NCI-H1092 treated with DMSO at 0.1 percent for 48 hours (cell line): ENCODE measurements at places on chromosomes 7 and 10.
A peak's percentile ranks its signal among the peaks of the same experiment; 100 is the strongest.

DNA sequence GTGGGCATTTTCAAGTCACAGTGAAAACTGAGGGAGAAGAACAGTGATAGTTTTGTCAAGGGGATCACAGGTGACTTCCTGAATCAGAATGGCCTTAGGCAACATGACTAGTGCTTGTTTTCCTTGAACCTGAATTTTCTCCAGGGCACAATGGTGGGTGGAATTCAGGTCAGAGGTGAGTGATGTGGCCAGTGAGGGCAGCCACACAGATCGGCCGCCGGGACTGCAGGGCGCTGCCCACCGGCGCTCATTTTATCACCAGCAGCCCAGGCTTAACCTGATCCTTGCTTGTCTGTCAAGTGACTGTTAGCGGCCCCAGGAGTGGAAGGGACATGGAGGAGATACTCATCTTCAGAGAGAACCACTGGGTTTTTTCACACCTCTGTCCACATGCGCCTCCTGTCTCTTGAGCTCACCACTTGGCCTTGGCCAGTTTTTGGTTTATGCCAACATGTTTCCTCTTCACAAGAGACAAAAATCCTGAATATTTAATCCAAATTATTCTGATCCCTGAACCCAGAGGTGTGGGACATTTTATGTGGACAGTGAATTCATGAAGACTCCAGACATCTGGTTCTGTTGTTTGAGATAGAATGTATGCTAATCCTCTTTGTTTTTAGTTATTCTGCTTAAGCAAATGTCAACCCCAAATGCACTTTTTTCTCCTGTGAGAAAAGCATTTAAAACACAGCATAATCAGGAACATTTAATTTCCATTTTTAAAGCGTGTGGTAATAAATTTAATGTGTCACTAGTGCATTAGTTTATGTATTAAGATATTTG is 108.7 kb downstream of the DOCK1 start:
- no peak for DNase-seq

GRCh38 chr7:23696916-23697441 is 13.0 kb upstream of the STK31 start:
- no peak for DNase-seq

- no peak for DNase-seq
Observed at GRCh38 chr10:3781468-3782145, 3.4 kb downstream of the KLF6 start.

DNA sequence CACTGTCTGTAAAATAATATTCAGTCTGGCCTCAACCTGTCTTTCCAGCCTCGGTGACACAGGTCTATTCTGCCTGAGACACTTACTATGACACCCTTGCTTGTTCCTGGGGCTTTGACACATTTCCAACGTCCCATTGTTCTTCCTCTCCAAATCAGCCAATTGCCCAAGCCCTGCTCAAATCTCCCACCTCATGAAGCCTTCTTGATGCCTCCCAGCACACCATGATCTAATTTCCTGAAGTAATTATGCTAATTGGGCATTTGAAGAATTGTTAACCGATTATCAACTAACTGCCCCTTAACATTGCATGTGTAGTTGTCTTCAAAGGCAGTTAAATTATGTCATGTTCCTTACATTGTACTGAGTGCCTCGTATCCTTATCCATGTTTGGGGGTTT is 33.1 kb downstream of the CAV1 start:
- DNase-seq, result no peak

DNA sequence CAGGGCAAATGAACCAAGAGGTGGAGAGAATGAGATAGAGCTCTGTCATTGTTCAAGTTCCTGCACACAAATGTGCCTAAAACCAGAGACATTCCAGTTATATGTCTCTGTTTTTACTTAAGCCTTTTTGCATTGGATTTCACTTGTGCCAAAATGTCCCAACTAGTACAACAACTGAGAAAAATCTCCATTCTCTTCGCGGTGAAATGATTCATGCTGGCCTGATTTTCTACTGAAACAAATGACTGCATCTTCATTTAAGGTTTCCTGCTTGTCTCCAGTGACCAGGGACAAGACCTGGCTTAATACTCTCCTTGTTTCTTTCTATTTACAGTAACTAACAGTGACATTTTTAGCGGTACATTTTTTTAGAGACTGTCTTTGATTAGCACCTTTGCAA is 714.9 kb downstream of the KCNMA1 start:
- DNase-seq, result no peak

- no peak for DNase-seq
Observed at GRCh38 chr10:11177926-11178471, 160.3 kb downstream of the CELF2 start.

DNA sequence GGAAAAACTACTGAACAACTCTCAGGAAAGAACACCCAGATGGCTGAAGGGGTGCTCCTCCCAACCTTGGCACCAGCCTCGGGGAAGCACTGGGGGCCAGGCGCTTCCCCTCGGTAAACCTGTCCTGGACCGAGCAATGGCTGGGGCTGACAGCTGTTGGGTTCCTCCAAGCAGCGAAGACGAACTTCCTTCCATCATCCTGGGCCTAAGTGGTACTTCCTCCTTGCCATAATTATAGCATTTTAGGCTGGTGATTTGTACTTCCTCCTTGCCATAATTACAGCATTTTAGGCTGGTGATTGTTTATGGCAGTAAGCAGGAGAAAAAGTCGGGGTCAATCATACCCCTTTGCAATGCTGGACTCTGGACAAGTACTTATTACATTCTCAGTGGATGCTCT is 69.3 kb downstream of the MYOF start:
- no peak for DNase-seq

DNA sequence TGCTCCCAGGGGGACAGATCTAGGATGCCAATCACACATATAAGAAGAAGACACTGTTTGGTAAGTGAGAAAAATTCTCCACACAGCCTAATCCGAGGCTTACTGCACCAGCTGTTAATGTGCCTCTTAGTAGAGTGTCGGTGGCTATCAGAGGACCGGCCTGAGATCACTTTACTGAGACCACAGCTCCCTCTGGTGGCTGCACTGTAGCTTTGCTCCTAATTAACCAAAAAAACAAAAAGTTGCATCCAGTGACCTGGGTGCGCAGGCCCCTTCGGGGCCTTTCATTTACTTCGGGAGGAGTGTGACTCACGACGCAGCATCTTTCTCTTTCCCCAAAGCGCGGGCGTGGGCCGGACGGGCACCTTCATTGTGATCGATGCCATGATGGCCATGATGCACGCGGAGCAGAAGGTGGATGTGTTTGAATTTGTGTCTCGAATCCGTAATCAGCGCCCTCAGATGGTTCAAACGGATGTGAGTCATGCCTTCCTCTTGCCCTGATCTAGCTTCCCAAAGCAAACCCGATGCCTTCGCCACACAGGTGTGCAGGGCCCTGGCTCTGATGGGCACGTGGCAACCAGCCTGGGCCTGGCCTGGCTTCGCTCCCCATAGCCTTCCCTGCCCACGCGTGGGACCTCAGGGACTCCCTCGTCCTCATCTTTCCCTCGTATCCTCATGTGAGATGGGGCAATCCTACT is 56.7 kb downstream of the MKI67 start:
- DNase-seq, result peak; percentile 62

DNA sequence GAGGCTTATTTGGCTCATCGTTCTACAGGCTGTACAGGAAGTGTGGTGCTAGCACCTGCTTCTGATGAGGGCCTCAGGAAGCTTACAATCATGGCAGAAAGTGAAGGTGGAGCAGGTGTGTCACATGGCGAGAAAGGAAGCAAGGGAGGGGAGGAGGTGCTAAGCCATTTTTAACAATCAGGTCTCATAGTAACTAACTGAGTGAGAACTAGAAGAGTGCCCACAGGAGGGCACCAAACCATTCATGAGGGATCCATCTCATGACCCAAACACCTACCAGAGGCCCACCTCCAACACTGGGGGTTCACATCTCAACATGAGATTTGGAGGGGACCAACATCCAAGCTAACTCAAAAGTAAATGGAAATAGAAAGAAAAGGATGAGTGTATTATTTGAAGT is 78.1 kb downstream of the CXCL12 start:
- DNase-seq, result no peak

- DNase-seq, result no peak
Observed at GRCh38 chr10:133401500-133401899, 7.5 kb downstream of the MTG1 start.

DNA sequence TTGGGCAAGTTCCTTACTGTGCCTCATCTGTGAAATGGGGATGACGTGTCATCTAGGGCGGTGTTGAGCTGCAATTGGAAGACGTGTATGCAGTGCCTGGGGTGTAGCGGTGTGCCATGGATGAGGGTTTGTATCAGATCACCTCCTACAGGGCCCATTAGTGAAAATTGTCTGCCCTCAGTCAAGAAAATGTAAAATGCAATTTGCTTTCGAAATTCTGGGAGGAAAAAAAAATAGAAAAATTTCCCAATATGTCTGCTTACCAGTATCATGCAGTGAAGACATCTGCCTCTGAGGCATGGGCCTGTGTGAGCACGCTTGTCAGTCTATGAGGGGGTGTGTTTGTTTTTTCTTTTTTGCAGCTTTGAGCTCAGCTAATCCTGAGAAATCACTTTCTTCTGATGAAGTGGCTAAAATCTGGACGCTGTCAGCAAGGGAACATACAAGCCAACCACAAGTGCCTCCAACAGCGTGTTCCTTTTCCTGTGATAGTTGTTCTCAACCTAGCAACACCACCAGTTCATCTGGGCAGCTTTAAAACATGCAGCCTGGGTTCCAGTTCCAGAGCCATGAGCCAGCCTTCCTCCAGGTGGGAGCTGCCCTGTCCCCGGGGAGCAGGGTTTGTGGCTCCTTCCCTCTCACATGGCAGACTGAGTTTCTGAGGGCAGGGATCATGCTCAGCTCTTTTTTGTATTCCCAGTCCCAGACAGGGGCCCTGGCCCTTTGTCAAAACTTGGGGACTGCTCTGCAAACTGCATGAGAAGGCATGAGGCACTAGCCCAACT is 10.3 kb downstream of the FAM241B start:
- no peak for DNase-seq

DNA sequence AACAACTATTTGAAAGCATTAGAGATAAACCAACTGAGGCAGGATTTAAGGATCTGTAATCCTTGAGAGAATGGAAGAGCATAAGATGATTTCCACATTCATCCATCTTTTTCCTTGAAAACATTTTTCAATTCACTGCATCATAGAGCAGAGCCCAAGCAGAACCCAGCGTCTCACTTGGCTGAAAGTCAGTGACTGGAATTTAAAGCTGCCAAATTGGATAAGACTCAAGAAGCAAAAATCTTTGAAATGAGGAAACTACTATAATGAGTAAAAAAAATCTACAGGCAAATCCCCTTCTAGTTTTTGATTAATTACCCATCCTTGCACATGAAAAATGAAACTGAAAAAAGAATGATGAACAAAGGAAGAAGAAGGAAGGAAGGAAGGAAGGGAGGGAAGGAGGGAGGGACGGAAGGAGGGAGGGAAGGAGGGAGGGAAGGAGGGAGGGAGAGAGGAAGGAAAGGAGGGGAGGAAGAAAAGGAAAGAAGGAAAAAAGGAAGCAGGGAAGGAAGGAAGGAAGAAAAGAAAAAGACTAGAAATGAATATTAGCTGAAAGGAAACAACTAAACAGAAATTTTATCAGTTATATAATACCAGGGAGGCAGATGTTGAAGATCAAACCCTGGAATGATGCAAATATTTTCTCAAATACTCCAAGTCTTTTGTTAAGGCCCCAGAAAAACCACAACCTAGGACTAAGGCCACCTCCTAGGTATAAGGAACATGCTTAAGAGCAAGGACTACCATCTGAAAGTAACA is 336.3 kb upstream of the MAGI2 start:
- no peak for DNase-seq

DNA sequence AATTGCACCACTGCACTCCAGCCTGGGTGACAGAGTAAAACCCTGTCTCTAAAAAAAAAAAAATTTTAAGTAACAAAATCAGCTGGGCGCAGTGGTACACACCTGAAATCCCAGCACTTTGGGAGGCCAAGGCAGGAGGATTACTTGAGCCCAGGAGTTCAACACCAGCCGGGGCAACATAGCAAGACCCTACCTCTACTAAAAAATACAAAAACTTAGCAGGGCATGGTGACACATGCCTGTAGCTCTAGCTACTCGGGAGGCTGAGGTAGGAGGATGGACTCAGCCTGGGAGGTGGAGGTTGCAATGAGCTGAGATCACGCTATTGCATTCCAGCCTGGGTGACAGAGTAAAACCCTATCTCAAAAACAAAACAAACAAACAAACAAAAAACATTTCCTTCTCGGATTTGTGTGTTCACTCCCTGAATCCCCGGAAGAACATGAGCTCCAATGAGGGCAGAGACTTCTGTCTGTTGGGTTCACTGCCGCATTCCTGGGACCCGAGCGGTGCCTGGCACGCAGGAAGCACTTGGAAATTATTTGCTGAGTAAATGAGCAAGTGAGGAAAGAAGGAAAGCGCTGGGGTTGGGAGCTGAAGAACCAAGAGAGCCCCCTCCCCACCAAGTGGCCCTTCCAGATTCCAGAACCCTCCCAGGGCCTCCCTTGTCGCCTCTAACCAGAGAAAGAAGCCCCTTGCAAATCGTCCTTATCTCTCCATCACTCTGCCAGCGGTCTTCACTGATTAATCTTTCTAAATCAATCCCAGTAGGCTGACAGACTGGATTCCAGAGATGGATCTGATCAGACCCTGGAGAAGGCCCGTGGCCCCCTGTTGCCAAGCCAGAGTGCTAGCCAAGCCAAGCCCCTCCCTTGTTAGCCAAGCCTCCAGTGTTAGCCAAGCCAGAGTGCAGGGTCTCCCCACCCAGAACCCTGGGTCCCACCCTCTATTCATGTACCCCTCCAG is 6.2 kb downstream of the TNRC18 start:
- no peak for DNase-seq

GRCh38 chr10:48805848-48806247 is 121.2 kb downstream of the WDFY4 start:
- no peak for DNase-seq

GRCh38 chr7:38215115-38215514 is 37.1 kb downstream of the STARD3NL start:
- no peak for DNase-seq

- DNase-seq, result no peak
Observed at GRCh38 chr10:69051710-69052487, 36.0 kb upstream of the SRGN start.

- DNase-seq, result no peak
Observed at GRCh38 chr10:118970770-118971169, 58.7 kb upstream of the NANOS1 start.

DNA sequence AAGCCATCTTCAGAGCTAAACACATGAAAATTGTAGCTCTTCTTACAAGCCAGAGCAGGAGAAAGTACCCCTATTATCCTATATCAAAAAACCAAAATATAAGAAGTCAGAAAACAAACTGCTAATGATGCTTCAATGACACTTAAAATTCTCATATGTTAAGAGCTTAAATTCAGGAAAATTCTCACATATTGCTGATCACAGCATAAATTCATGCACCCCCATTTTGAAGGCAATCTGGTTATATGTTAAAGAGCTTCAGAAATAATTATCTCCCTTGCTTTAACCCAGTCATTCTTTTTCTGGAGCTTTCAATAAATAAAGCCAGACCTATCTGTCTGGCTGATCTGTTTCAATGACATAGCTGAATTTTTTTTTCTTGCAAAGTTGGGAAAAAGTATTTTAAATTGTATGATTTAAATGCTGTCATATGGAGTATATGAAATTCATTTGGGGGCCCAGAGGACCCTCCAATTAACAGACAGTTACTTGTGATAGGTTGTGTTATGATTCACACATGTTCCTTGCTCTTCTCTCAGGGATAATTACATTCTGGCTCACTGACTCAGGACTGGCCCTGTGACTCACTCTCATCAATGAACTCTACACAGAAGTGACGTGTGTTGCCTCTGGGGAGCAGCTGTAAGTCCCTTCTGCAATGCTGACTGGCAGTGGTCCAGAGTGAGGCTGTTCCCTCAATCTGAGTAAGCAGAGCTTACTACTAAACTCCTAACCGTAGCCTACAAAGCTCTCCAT is 85.2 kb downstream of the HGF start:
- DNase-seq, result peak; percentile 82
